ENCODE measurements at places on chromosomes 2 and 18.
A peak's percentile ranks its signal among the peaks of the same experiment; 100 is the strongest.

DNA sequence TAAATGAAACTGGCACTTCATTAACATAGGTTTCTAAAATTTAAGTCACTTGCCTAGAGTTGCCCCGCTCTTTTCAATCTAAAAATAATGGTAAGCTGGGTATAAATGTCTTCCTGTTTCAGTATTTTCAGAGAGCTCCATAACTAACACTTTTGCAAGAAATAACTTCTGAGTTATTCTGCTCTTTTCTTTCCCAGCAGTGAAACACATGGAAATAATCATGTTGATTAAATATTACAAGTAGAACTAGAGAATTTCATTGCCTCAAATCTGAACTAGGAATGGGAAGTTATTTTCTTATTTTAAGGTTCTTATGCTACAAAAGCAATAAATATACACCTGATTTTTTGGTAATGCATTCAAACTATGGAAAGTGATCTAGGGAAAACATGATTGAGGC lies 257.4 kb downstream of the IKZF2 start:
- DNase-seq: no peak

GRCh38 chr2:27653397-27653796 lies 10.0 kb downstream of the SUPT7L start:
- no peak for DNase-seq

DNA sequence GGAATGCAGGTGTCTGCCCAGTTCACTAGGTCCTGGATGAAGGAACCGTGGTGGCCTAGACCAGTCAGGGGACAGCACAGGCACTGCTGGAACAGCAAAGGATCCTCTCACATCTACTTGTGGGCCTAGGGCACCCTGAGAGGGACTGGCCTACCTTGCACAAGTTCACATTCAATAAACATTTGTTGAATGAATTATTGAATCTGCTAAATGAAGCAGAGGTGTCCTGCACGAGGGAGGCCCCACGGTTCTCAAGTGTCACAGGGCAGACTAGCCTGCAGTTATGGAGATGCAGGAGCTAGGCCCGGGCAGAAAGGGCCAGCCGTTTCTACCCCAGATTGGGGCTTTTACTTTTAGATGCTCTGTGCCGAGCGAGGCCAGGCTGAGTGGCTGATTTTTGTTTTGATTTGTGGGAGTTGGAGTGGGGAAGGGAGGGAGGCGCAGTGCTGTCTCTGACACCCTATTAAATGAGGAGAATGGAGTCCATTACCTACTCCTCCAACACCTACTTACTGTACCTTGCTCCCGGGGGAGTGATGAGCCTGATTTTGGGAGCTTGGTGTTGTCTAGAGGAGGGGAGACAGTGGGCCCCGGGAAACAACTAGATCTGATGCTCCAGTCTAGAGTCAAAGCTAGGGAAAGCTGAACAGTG lies 18.4 kb downstream of the SH2D6 start:
- no peak for DNase-seq

GRCh38 chr2:219277703-219278654 lies 1.2 kb upstream of the DNAJB2 start:
- DNase-seq: peak; percentile 81

DNA sequence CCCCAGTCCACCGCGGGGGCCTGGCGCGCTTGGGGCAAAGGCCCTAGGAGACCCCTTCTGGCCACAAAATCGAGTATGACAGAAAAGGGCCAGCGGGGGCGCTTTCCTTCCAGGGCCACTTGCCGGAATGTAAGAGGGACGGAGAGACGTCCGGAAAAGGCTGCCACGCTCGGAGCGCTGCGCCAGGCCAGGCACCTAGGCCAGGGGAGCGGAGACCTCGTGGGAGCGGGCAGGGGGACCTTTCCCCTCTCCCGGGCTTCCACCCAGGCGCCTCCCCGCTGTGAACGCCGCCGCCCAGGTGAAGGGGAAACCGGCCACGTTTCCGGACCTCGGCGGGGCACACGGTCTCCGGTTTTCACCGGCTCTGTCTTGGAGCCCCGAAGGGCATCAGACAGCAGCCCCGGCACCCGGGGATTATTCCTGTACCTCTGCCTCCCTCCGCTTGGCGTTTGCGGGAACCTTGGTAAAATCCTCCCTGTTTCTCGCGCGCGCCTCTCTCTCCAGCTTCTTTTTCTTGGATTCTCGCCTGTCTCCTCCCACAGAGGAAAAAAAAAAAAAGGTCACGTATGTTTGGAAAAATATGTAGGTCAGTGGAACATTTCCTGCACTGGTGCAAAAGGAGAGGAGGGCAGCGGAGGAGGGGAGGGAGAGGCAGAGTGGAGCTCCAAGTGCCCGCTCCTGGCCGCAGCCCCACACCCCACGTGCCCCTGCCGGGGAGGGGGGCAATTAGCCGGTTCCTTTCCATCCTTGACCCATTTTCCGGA lies 1.2 kb upstream of the NPAS2 start:
- DNase-seq: peak; percentile 79

- no peak for DNase-seq
Measured at GRCh38 chr2:79876430-79876829, 363.6 kb downstream of the CTNNA2 start.

- no peak for DNase-seq
Measured at GRCh38 chr2:70505613-70506391, 47.8 kb downstream of the TGFA start.

- DNase-seq: no peak
Measured at GRCh38 chr2:239586651-239587310, 186.0 kb upstream of the HDAC4 start.

DNA sequence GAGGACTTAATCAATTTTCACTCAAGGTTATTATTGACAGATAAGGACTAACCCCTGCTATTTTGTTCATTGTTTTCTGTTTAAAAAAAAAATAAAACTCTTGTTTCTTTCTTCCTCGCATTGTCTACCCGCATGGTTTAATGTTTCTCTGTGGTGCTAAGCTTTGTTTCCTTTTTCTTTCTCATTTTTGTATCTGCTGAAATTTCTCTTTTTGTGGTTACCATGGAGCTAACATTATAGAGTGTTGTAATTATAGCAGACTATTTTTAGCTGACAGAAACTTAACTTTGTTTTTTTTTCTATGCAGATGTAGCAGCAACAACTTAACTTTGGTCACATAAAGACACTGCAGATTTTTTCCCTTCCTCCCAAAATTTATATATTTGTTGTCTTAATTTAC lies 43.1 kb upstream of the CHN1 start:
- DNase-seq: no peak

DNA sequence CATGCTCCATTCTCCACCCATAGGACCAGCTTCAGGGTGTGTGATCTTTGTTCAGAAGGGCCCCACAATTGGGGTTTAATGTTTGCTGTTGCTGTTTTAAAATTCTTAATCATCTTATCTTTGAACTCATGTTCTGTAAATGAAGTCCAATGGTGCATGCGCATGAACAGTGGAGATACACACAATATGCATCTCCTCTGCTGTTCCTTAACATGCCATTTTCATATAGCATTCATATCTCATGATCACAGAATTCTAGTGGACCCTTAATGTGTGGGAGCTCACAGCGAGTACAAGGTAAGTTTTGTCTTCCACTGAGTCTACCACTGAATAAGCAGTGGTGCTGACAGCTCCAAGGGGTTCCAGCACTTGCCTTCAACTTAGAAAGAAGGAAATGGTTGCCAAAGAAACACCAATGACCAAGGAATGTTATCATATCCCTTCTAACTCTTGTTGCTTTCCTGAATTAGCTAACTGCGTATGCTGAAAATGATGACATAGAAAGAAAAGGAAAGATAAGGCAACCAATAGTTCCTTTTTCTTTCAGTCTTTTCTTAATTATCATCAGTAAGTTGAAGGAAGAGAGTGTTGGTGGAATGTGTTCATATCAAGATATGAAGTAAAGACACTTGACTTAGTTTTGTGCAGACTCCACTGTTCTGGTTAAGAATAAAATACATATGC lies 258.9 kb upstream of the FBXO11 start:
- DNase-seq: no peak

DNA sequence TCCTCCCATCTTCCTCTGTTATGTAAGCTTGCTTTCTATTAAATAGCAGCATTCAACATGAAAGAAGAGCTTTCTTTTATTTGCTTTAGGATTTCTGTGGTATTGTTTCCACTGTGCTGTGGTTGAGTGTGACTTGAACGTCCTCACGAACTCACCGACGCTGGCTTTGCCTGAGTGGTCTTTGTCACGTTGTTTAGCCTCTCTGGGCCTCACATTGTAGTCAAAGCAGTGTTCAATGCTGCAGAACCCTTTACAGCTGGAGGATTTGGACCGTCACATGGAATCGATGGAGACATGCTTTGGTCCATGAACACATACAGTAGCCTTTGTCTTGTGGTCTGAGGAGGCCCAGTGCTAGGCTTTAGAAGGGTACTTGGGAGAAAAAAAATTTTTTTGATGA lies 66.3 kb downstream of the TANC1 start:
- no peak for DNase-seq

- no peak for DNase-seq
Measured at GRCh38 chr2:227285741-227286236, 39.3 kb upstream of the MFF start.
